ENCODE measurements at places on chromosomes 7 and 10. TPM values are rescaled to one million over a fixed set of nuclear protein-coding genes. Genes with fewer than 3 reads are reported as not detected.

Gene TMEM139
- total RNA-seq, result 11.9 TPM

Gene HIF1AN
- 23.2 TPM for total RNA-seq

Gene CDK6
- 20.9 TPM for total RNA-seq

Gene ZPBP
- not detected for total RNA-seq

Gene ZNF727
- 0.94 TPM for total RNA-seq

Gene KCNMA1
- 17.3 TPM for total RNA-seq

Gene DENND2A
- 13.6 TPM for total RNA-seq

Gene ADK
- total RNA-seq, result 40.6 TPM

Gene SEMA4G
- 0.51 TPM for total RNA-seq

Gene ERVW-1
- total RNA-seq, result not detected

Gene PNLIPRP1
- total RNA-seq, result not detected

Gene ANXA8L1
- total RNA-seq, result 2.8 TPM

Gene MRC1
- total RNA-seq, result 228 TPM

Gene GNAT3
- total RNA-seq, result not detected

Gene WDFY4
- 4.1 TPM for total RNA-seq

Gene PRKAR2B
- total RNA-seq, result 678 TPM

Gene ACTR3C
- 0.38 TPM for total RNA-seq

Gene ASAH2B
- 1.2 TPM for total RNA-seq

Gene PLEKHS1
- total RNA-seq, result 0.17 TPM

Gene ZNF503
- 4.1 TPM for total RNA-seq

Gene DNAH11
- total RNA-seq, result 0.19 TPM

Gene VSTM4
- 13.4 TPM for total RNA-seq

Gene SUGCT
- 1.9 TPM for total RNA-seq

Gene SFTPA1
- total RNA-seq, result not detected
